Activated CD4-positive, alpha-beta T cell treated with anti-CD3 and anti-CD28 coated beads for 4 hours (primary cell): ENCODE measurements at places on chromosomes 5 and 9.

DNA sequence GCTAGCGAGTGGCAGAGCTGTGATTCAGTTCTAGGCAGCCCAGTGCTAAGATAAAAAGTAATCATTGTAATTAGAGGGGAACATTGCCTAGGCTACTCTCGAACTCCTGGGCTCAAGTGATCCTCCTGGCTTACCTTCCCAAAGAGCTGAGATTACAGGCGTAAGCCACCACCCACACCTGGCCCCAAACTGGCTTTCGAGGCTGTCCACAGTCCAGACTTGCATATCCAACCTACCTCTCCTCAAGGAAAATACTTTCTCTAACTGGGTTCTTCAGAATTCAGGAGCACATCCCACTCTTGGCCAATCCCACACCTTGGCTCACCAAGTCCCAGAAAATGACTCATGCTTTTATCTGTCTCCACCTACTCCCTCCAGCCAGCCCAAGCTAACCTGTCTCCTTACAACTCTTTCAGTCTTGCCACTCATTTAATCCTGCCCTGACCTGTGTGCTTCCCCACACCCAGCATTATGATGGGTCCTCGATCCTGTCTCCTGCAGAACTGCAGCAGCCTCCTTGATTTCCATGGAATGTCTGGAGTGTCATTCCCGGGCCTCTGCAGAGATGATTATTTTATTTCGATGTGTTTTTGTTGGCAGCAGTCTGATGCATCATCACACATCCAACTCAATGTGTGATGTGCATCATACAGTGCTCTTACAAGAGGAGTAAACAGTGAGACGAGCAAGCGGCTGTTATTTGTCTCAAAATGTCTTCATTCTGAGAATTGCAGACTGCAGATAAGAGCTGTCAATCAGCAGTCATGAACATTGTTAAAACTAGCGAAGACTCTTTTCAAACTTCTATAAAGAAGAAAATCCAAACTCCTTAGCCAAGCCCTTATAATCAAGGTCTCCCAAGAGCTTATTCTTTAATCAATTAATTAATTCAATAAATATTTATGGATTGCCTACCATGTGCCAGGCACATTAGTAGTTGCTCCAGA is 167.3 kb downstream of the SEC61B start:
- DNase-seq, result no peak

GRCh38 chr5:86626149-86626548 is 8.4 kb downstream of the COX7C start:
- DNase-seq, result no peak

GRCh38 chr9:117945286-117945685 is 241.1 kb downstream of the TLR4 start:
- no peak for DNase-seq

DNA sequence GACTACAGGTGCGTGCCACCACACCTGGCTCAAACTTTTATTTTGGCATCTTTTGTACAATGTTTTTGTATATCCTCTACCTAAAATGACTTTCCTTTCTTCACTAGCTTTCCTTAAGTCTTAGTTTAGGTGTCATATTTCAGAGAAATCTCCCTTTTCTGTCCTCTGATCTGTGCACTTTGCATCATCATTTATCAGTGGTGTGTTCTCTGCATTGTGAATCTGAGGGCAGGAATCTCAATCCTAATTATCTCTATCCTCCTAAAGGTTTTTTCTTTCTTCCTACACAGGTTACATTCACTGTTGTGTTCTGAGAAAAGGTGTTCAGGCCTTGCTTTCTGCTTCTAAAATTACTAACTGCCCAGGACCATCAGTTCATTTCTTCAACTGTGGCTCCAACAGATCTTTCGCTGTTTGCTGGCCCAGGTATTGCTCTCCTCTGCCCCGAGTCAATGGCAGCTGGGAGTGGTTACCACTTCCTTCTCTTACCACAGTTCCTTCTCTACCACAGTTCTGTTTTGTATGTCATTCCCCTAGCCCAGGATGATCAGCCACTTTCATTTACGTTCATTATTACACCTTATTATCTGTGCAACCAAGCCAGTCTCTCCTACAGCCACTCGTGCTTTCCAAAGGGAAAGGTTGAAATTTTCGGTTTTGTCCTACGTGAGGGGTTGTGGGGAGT is 14.0 kb downstream of the TGFBR1 start:
- peak; percentile 33 for DNase-seq

- no peak for DNase-seq
Measured at GRCh38 chr5:172887692-172888091, 53.6 kb downstream of the ERGIC1 start.

- no peak for DNase-seq
Measured at GRCh38 chr5:61953913-61954312, 352.1 kb upstream of the KIF2A start.

GRCh38 chr5:150508828-150509227 is 897 bp downstream of the NDST1 start:
- no peak for DNase-seq

DNA sequence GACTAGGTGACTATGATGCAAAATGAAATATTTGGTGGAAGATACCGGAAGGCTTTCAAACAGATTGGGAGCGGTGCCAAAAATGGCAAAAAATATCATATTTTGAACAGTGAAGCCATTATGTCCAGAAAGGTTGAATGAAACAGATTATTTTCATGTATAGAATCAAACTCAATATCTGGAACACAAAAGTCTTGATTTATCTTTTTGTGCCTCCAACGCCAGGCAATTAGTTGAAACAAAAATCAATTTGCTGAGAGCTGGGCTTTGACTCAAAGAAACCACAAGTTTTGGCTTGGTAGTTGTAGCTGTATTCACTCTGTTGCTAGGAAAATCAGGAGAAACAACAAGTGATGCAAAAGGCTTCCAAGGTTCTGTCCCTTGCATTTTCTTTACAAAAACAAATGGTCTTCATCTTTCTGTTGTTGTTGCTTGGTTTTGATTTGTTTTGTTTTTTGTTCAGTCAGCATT is 421.7 kb upstream of the TYRP1 start:
- no peak for DNase-seq

GRCh38 chr9:3036333-3036700 is 192.4 kb upstream of the PUM3 start:
- DNase-seq, result no peak

DNA sequence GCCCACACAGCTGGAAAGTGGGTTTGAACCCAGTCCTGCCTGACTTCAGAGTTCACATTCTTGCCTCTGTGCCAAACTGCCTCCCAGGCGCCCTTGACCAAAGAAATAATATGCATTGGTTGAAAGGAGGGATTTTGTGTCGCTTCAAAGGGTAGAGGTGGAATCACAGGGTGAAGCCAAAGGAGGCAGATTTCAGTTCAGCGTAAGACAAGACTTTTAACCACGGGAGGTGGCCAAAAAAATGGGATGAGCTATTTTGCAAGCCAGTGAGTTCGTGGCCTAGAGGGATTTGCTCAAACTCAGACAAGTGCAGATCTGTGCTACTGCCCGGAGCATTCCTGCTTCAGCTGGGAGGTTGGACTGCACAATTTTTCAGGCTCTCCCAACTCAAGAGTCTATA is 57.6 kb upstream of the RANBP3L start:
- DNase-seq, result no peak

- DNase-seq, result no peak
Measured at GRCh38 chr9:8208465-8208864, 408.9 kb upstream of the DMAC1 start.

DNA sequence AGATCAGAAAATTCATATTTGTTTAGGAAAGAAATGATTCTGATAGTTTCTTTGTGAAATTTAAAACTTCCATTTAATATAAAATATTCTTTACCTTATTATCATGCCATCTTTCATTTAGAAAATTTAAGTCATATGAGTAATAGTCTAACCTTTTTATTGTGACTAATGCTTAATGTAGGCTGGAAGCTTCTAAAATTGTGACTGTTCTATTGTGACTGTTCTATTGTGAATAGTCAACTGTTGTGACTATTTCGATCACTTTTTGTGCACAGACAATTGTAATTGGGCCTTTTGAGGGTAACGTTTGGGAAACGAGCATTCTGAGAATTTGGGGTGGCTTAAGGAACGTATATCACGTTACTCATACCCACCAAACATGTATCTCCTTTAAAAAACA is 100.0 kb downstream of the PARP8 start:
- no peak for DNase-seq

DNA sequence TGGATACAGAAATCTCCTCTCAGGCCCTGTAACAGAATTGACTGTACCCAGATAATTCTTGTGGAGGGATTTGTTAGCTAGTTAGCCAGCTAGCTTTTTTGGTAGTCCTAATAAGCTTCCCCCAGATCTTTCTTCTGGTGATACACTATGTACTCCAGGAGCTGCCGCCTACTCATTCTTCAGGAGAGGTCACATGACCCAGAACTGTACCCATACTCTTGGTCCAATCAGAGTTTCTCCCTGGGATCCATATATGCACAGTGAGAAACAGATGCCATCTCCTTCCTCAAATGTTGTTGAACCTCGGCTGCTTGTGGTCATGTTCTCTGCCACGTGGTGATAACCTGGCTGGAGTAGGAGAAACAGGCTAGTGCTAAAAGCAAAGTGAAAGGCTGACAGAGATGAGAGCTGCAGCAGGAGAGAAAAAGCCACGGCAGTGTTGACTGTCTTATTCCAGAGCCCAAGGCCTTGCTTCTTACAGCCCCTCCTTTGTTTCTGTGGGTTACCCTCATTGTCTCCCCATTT is 123.0 kb upstream of the RFX3 start:
- no peak for DNase-seq

DNA sequence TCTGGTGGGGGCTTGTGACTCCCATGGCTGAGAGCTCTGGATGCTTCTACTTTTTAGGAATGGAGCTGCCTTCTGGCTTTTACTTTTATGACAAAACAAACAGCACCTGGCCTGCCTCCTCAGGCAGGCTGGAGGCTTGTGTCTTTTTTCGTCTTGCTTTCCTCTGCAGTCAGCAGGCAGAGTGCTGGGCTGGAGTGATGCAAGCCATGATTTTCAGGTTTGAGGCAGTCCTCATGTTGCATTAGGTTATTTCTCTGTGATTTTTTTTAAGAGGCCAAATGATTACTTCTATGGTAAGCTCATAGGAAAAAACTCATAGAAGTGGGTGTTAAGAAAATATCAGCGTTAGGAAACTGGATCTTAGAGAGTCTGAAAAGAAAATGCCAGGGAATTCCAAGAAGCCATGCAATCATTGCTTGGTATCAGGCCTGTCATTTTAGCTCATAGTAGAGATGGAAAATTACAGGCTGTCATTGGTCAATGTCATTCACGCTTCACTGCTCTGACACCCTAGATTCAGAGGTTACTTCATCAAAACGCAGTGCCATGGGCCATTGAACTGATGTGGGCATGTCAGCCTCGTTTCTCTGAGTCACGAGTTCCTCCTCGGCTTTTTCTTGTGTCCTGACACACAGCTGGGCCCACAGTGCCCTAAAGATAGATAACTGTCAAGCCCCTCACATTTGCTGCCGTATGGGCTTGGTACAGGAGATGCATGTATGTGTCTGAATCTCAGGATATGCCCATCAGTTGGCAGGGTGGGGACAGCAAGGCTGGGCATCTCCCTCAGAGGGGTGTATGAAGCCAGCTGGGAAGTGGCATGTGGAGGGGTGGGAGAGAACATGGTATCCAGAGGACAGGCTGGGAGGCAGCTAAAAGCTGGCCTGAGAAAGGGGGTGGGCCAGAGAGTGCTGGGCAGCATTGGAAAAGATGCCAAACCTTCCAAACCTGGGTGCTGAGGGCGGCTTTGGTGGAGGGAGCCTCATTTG is 151.8 kb downstream of the HSPA4 start:
- no peak for DNase-seq

GRCh38 chr9:93827545-93828330 is 127.4 kb downstream of the BARX1 start:
- peak; percentile 11 for DNase-seq

GRCh38 chr9:135641745-135642144 is 2.4 kb upstream of the GLT6D1 start:
- no peak for DNase-seq

GRCh38 chr9:136960212-136960937 is 8.3 kb downstream of the LCN12 start:
- DNase-seq, result no peak
